Myocyte (in vitro differentiated cells): ENCODE measurements at places on chromosomes 11 and 22.

DNA sequence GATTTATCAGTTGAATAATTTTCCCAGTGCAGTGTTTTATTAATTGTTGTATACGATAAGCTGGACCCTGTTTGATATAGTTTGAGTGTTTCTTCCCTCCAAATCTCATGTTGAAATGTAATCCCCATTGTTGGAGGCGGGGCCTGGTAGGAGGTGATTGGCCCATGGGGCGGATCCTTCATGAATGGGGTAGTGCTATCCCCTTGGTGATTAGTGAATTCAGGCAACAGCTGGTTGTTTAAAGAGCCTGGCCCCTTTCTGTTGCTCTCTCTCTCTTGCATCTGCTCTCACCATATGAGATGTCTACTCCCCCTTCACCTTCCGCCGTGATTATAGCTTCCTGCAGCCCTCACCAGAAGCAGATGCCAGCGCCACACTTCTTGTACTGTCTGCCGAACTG, 1.5 kb downstream of the OR5A1 start:
- DNase-seq: no peak

DNA sequence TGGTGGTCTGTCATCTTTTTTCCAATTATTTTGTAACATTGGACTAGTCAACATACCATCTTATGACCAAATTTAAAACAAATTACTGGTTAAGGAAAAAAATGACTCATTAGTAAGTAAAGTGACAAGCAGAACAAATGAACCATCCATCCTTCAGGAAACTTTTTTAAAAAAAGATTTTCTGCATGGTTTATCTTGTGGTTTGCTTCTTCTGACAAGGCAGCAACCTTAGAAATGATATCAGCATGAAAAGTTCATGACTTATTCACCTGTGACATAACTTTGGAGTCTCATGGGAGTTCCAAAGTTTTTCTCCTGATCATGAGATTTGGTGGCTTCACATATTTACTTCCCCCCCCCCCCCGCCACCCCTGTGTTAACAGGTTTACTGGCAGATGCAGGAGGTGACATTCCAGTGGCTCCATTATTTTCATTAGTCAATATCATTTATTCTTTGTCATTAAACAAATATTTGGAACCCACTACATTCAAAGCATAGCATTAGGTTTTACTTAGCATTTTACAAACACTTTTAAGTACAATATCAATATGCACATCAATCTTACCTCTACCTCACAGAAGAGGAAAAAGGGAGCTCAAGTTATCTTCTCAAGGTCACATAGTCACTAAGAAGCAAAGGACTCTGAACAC, 40.7 kb downstream of the DCUN1D5 start:
- no peak for DNase-seq

DNA sequence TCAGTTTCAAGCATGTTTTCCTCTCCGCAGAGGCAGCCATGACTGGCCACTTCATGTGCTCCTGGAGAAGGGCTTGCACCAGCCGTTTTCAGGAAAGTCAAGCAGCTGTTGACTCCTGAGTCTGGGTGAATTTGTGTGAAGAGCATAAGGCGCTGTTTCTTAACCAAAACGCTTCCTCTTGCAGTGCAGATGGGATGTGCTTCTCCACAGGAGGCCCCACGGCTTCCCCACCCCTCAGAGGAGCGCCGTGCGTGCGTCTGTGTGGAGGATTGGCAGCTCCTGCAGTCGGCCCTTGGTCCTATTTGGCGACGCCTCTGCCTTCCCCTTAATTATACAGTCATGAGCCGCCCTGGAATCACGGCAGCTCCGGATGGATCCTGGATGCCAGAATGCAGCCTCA, 54.1 kb upstream of the B3GAT1 start:
- no peak for DNase-seq

DNA sequence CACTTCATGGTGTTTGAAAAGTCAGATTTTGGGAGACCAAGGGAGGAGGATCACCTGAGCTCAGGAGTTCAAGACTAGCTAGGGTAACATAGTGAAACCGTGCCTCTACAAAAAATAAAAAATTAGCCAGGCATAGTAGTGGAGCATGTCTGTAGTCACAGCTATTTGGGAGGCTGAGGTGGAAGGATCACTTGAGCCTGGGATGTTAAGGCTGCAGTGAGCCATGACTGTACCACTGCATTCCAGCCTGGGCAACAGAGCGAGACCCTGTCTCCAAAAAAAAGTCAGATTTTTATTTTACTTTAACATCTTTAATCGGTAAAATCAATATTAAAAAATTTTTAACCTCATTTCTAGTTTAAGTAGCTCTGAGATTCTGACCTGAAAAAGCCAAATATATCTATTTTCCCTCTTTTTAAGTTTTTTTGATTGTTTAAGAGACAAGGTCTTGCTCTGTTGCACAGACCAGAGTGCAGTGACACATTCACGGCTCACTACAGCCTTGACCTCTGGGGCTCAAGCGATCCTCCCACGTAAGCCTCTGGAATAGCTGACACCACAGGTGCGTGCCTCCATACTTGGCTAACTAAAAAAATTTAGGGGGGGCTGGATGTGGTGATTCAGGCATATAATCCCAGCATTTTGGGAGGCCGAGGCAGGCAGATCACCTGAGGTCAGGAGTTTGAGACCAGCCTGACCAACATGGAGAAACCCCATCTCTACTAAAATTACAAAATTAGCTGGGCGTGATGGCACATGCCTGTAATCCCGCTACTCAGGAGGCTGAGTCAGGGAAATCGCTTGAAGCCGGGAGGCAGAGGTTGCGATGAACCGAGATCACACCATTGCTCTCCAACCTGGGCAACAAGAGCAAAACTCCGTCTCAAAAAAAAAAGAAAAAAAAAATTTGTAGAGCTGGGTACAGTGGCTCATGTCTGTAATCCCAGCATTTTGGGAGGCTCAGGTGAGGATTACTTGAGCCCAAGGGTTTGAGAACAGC, 48.4 kb downstream of the SFI1 start:
- DNase-seq: no peak

- no peak for DNase-seq
These were observed at the start of gene ARRB1 for GRCh38 chr11:75351541-75351790. Gene ARRB1, minus strand, starts transcription at chr11:75351661. Its CDS starts 54 bp downstream, at chr11:75351607.

DNA sequence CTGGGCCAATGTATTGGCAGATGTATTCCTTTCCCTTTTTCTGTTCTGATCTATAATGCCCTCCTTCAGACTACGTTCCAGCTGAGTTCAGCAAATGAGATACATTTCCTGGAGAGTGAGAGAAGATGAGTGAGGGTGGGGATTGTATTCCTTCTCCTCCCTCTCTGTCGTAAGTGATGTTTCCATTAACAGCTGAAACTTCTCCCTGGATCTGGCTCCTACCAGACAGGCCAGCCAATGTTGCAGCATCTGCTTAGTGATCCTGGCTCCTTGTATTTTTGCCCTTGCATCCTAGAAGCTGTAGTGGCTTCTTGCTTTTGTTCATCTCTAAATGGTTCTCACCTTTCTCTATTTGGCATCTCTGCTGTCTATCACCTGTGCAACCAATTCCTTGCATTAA, 48.2 kb upstream of the MTMR2 start:
- DNase-seq: no peak

DNA sequence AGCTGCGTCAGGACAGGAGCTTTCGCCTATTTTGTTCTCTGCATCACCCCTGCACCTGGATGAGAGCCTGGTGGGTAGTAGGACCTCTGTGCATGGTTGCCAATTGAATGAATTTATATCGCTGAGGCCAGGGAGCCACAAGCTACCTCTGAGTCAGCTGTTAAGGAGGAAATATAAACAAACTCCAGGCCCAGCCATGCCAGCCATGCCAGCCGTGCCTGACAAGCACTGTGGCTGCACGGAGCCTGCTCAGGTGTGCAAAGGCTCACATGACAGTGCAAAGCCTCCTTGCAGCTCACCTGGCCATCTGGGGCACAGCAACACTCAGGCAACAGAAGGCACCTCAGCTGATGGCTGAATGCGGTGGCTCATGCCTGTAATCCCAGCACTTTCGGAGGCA, 33.7 kb upstream of the LINC01488 start:
- peak; percentile 24 for DNase-seq

- no peak for DNase-seq
These were observed 21.4 kb downstream of the CD6 start for GRCh38 chr11:60992842-60993409.

GRCh38 chr22:44882226-44882905, 127.4 kb downstream of the PHF21B start:
- no peak for DNase-seq

- no peak for DNase-seq
These were observed 17.7 kb downstream of the GP1BB start for GRCh38 chr22:19741053-19741452.

GRCh38 chr11:126136507-126136906, 73.8 kb upstream of the CDON start:
- no peak for DNase-seq

- DNase-seq: no peak
These were observed at the start of gene SEC14L3 for GRCh38 chr22:30471616-30472318. Gene SEC14L3, minus strand, starts transcription at chr22:30472017. Its CDS starts 59 bp downstream, at chr22:30471958.

DNA sequence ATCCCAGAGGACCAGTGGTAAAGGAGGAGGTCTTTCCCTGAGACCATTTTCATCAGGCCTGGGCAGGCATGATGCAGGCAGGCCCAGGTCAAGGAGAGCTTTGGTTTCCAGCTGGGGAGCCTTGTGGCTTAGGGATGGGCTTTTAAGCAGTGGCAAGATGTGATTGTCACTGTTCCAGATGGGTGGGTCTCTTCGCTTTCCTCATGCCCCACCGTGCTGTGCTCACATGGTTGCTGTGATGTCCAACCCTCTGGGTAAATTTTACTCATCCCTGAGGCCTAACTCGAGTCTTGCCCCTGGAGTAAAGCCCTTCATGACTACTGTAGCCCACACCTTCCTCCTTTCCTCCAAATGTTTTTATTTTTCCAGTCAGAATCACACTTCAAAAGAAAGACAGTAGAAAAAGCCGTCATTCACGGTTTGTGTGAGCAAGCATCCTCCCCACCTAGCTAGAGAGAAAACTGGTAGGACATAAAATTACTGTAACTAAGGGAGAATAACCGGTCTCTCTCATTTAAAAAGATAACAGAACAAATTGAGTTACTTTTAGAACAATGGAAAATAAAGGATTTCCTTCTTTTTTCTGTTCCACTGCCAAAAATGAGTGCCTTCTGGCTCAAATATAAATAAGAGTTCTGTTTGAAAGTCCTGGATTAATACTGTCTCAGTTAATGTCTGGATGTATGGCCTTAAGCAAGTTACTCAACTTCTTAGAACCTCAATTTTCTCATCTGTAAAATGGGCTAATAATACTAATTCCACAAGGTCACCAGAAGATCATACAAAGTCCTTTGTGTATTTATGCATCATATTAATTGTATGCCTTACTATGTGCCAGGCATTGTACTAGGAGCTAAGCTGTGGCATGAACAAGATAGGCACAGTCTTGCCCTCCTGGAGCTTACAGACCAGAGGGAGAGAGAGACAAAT, 84.9 kb downstream of the ME3 start:
- no peak for DNase-seq

DNA sequence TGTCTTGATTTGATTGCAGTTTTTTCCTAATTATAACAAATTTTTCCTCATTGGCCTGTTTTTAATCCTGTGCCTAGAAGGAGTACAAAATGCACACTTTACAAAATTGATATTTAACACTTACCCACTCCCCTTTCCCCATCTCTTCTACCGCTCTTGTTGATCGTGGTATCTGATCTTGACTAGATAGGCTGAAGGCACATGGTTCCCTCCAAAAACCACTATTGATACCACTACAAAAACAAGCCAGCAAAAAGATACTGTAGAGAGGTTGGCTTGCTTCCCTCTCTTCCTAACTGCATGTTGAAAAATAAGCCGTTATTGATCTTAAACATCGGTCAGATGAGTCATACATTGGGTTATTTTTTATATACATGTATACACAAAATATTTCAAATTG, 14.6 kb upstream of the ZNF143 start:
- no peak for DNase-seq

DNA sequence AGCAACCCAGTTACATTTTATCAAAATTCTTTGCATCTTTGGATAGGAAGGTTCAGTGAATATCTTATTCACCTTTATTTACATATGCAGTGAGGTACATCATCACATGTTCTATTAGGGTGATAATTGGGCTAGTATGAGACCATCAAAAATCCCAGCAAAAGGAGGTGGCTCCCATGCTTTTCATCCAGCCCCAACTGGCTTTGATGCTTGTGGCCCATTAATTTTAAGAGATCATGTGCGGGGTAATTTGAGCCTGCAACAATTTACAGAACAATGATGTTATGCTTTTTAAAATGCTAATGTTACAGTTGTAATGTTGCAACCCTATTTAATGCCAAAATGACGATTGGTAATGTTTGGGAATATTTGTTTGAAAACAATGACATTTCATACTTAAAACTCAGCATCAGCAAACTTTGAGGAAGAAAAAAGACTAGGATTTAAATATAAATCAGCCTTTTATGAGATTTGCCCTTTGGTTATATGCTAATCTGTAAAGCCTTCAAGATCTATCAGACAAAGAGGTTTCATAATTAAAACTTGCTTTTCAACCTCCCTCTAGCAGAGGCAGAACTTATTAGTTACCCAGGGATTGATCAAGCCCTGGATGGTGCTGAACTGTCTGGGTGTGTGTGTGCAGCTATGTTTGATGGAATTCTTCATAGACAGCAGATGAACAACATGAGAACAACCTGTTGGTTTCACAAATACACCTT, 183.5 kb upstream of the SORL1-AS1 start:
- no peak for DNase-seq

GRCh38 chr11:10674911-10675440, 18.6 kb downstream of the IRAG1 start:
- DNase-seq: peak; percentile 78

DNA sequence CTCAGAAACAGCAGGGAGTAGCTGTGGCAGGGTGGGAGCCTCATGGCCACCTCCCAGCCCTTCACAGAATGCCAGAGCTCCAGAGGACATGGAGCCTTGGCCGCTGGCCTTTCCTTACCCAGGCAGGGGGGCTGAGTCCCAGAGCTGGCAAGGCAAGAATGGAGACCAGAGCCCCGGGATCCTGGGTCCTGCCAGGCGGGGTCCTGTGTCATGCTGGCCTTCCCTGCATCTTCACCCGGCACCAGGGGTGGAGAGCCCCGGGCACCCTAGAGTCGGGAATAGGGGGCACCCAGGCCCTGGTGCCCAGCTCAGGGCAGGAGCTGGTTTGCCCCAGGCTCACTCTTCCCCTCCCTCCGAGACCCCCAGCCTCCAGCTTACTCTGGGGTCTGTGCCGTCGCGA, 519.9 kb downstream of the TBC1D22A start:
- no peak for DNase-seq

- no peak for DNase-seq
These were observed 77.8 kb downstream of the MN1 start for GRCh38 chr22:27723708-27724107.

DNA sequence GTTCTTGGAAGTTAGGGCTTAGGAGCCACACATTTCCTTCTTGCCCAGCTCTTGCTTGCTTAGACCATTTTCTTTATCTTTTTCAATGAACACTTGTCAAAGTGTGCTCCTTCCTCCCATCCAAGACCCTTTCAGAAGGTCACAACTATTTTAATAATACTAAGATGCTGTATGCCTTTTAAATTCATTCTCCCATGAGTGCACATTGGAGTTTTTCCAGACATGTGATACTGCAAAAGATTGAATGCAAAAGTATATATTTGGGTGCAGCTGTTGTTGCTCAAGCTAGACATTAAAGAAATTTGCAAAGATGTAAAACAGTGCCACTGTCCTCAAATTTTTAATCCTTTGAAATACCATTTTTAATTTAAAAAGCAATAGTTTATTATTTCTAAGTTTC, 69.3 kb upstream of the TNRC6B start:
- DNase-seq: no peak
